CD8-positive, alpha-beta T cell (primary cell): ENCODE measurements at places on chromosomes 7 and 10.

DNA sequence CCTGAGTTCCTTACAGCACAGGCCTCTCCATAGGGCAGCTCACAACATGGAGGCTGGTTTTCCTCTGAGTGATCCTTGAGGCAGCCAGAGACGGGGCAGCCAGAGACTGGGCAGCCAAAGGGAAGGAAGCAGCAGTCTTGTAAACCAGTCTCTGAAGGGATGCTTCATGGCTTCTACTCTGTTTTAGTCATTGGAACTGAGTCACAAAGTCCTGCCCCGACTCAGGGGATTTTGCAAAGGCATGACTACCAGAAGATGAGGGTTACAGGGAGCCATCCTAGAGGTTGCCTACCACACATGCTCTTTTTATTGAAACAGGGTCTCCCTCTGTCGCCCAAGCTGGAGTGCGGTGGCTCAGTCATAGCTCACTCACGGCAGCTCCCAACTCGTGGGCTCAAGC lies 44.4 kb upstream of the COMMD3 start:
- DNase-seq, result no peak

- DNase-seq, result no peak
These were observed 308.7 kb upstream of the BMPER start for GRCh38 chr7:33596686-33597085.

DNA sequence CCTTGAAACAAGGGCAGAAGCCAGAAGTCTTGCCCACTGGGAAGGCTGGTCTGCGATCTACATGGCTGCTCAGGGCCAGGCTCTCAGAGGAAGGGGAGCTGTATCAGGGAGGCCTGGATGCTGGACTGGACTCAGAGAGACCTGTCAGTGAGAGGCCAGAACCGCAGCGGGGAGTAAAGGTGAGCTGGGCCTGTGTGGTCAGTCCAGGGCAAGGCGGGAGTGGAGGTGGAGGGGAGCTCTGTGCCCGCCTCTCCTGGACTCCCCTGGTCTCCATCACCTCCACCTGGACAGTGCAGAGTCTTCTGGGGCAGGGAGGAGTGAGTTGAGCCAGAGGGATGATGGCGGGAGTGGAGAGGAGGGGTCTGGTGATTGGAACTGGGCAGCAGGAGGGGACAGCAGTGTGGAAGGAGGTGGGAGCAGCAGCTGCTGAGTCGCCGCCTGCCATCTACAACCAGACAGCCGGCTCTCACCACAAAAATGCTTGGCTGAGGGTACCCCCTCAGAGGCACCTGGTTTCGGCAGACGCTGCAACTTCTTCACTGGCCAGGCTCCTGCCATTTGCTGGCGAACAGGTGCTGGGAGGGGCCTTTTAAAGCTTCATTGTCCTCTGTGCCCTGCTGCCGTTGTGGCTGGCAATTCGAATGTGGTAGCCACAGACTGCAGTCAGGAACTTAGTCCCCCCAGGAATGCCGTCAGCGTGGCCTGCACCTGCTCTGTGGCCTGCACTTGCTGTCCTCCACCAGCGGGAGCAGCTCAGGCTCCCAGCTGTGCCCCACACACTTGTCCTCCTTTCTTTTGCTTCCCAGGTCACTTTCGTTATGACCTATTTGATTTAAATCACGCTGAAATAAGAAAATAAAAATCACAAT lies 3.5 kb downstream of the RASSF4 start:
- no peak for DNase-seq

DNA sequence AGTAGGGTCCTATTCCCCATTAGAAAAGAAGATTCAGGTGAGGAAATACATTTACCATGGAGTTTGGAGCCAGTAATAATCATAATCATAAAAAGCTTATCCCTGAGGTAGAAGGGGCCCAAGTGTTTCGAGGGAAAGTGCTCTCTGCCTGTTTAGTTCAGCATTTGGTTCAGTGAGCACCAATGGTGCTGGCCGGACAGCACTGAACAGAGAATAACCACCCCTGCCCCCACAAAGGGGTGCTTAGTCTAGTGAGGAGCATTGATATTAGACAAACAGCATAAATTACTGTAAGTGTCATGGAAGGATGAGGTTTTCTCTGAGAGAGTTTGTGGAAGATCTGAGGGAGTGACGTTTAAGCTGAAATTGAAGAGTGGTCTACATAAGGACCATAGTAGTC lies 21.6 kb upstream of the ATE1 start:
- DNase-seq, result no peak

DNA sequence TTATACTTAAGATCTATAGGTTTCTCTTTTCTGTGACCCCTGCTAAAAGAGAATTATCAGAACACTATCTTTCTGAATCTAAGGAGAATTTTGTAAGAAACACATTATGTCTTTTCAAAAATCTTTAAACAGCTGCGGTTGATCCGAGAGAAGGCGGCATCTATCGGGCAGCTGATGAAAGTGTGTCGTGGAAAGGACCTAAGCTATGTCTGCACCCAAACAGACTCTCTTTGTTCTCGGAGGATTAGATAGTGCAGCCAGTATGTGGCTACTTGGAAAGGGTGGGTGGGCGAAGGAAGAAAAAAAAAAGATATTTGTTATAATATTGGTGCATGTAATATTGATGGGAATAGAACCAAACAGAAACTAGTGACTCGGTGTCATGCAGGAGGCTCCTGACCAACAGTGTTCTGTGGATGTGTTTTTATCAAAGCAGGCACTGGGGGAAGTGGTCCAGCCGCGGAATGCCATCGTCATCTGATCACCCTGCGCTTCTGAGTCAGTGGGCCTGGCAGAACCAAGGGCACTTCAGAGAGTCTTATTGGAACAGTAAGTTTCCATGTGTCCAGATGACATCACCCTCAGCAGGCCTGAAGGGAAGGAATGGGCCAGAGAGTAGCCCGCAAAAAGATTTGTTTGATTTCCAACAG lies 509.7 kb upstream of the AKR1E2 start:
- no peak for DNase-seq

DNA sequence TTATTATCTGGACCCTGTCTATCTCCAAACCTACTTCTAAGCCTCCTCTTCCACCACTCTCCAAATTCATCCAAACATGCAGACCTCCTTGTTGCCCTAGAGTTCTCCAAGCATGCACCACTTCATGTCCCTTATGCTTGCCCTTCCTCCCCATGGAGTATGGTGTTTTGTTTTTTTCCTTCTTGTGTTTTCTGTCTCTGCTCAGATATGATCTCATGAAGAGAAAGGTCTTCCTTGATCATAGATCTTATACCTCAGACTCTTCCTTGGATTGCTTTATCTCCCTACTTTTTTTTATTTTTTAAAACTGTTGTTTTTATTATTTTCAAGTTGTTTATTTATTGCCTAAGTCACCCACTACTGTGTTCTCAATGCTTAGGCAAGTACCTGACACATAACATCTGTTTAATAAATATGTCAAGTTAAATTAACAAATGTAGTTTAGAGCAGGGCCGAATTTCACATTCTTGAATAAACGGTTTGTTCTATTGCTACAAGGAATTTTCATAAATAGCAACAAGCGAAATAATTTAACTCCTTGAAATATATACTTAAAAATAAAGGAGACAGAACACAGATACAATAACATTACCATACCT lies 84.5 kb downstream of the HGF start:
- DNase-seq, result no peak

DNA sequence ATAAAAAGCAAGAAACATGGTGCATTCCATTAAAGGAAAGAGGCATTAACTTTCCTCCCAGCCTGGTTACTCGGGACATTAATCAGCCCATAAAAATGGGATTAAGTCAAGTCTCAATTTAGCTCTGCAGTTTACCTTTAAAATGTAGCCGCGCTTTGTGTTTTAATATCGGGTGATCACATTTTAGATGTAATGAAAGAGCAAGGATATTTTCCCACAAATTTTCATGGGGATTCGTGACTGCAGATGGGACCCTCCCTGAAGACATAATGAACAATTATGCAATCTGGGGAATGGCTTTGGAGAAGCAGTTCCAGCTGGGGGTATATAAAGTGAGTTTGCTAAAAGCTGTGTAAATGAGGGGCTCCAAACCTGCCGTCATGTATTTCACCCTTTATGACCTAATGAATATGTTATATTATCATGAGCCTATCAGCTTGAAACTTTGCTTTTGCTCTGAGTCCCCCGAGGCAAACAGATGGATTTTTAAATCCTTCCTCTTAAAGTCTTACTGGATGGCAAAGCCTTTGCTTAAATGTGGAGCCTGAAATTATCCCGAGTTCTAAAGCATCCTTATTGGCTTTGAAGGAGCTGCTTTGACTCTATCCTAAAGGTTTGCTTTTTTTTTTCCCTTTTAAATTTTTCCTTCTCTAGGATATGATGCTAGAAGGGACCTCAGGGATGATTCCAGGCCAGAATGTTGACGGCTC lies 31.8 kb downstream of the BAMBI start:
- DNase-seq, result no peak

- DNase-seq, result no peak
These were observed 112.5 kb upstream of the UNC5B start for GRCh38 chr10:71099731-71100361.

GRCh38 chr10:99667108-99667751 lies 7.9 kb downstream of the ENTPD7 start:
- DNase-seq, result no peak

GRCh38 chr7:33534833-33535232 lies 370.5 kb upstream of the BMPER start:
- DNase-seq, result no peak

DNA sequence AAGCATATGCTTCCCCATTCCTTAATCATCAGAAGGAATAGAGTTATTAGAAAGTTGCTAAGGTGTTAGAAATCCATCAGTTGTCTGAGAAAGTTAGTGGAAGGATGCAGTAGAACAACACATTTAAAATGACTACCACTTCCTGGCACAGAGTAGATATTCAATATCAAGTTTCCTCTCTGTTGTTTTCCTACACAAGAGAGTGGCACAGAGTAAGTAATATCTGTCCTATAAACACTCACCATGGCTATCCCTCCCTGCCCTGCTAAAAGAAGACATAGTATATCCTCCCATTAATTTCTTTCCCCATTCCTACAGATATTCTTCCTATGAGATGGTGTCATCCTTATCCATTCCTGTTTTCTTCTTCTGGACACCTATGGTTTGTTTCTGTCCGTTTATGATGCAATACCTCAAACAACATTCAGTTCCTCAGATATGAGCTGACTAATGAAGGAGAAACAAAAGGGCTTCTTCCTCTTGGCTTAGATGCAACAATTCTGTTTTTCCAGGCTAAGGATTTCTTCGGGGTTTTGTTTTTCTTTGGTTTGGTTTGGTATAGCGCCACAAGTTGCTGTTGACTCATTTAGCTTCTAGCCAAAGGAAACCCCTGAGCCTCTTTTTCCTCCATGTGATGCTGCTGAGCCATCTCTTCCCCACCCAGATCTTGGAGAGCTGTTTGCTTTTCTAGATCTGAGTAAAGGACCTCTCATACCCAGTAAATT lies 32.9 kb upstream of the BPGM start:
- no peak for DNase-seq

DNA sequence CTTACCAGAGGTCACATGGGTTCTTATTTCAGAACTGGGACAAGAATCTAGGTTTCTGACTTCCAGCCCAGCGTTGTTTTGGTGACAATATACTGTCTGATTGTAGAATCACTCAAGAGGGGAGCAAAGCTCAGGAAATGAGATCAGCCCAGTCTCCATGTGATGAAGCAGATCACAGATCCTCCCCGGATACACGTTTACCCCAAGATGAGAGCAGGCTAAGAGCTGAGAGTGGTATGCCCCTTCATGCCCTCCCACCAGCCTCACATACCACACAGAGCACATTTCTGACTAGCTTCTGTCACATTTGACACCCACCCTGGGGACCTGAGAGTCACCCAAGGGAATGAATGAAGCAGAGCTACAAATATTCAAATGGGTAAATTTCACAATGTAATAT lies 27.1 kb upstream of the PRKCQ start:
- DNase-seq, result peak; percentile 37

GRCh38 chr7:102286237-102287110 lies at the start of gene SH2B2:
Gene SH2B2, plus strand, starts transcription at chr7:102286868. Its CDS starts 13,683 bp downstream, at chr7:102300551.
- peak; percentile 76 for DNase-seq

DNA sequence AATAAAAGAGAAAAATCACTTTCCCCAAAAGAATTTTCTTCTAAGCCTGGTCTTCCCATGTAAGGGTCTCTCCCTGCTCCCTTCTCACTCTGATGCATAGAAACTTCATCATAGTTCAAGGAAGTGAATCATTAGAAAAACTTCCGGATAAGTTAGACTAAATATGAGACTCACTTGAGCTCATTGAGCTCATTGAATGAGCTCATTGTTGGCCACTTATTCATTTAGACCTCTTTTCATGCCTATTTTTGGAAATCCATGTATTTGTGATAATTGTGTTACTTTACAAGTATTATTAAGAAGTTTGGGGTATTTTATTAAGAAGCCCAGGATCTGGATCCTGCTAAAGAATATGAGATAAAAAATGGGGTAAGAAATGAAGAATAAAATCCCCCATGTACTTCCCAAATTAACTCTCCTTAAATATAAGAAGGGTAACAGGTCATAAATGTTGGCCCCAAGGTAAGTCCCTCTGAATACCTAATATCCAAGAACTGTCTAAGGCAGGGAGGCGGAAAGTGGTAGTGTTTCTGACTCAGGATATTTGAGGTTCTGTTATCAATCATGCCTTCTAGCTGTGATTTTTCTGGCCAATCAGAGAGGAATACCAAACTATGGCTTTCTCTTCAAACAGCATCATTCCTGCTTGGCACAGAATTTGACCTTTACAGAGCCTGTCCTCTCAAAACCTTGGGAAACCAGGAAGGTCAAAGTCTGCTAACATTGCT lies 236.5 kb upstream of the PTN start:
- DNase-seq, result no peak

DNA sequence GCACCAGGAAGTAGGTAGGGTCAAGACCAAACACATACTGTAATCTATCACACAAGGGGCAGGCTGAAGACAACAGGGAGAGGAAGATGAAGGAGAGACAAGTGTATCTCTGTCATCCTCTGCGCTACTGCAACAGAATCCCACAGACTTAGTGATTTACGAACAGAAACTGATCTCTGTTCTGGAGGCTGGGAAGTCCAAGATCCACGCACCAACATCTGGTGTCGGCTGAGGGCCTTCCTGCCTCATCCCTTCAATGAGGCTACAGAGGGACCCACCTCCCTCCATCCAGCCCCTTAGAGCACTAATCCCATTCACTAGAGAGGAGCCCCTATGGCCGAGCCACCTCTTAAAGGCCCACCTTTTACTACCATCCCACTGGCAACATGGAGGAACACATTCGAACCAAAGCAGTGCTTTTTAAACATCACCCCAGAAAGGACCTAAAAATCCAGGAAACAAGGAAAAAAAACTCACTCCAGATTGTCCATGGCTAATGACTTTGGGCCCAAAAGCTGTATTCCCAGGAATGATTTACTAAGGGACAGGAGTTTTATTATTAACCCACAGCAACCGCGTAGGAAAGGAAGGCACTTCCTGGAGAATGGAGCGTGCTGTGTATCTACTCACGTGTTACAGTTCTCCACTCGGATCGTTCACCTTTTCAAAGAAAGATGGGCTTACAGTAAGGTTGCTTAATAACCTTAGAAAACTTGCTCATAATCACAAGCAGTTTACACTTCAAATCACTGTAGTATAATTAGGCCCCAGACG lies 4.2 kb downstream of the BNIP3 start:
- no peak for DNase-seq

DNA sequence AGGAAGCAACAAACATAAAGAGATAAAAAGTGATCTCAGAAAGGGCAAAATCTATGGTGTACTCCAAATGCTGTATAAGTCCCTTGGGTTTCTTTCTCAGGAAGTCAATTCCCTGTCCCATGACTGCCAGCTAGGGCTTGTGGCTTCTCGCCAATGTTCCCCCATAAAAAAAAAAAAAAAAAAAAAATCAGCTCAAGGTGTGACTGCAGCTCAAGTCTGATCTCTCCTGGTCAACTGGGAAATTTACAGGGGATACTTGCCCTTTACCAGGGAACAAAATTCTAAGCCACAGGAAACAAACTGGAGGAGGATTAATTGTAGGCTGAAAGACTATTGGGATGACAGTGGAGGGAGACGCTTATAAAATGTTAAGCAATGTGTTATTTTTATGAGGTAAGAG lies 76.0 kb downstream of the PCGF5 start:
- no peak for DNase-seq

- DNase-seq, result no peak
These were observed 116.9 kb upstream of the SVIL start for GRCh38 chr10:29751684-29752083.
